ENCODE measurements at places on chromosomes 11 and 22. TPM values are rescaled to one million over a fixed set of nuclear protein-coding genes. Genes with fewer than 3 reads are reported as not detected.

SERPING1 gene
- 23.2 TPM for polyA plus RNA-seq

OR51G2 gene
- polyA plus RNA-seq = not detected

CTSF gene
- polyA plus RNA-seq = 5.5 TPM

KRTAP5-8 gene
- not detected for polyA plus RNA-seq

TUB gene
- 0.70 TPM for polyA plus RNA-seq

ACRV1 gene
- polyA plus RNA-seq = not detected

LGALS12 gene
- polyA plus RNA-seq = not detected

KCNK4 gene
- polyA plus RNA-seq = 0.06 TPM

PATE2 gene
- not detected for polyA plus RNA-seq

ART1 gene
- polyA plus RNA-seq = not detected

FLRT1 gene
- not detected for polyA plus RNA-seq

GAL gene
- polyA plus RNA-seq = 3.1 TPM

SERPIND1 gene
- polyA plus RNA-seq = not detected
